Activated effector memory CD4-positive, alpha-beta T cell treated with Interleukin-2 at 50 U/mL for 16 hours (primary cell): ENCODE measurements at places on chromosomes 6 and 20.

DNA sequence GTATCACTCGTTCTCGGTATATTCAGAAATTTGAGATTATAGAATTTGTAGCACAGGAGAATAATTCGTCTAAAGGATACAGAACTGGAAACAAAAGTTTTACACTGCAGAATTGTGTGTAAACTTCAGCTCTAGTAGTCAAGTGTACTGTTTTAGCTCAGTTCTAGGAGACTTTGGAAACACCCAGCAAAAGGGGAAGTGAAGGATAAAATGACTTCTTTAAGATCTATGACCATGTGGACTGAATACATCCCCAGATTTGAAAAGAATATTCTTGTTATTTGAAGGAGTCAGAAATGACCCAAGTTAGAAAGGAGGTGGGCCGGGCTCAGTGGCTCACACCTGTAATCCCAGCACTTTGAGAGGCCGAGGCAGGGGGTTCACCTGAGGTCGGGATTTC is 174.0 kb upstream of the FOXQ1 start:
- no peak for DNase-seq

DNA sequence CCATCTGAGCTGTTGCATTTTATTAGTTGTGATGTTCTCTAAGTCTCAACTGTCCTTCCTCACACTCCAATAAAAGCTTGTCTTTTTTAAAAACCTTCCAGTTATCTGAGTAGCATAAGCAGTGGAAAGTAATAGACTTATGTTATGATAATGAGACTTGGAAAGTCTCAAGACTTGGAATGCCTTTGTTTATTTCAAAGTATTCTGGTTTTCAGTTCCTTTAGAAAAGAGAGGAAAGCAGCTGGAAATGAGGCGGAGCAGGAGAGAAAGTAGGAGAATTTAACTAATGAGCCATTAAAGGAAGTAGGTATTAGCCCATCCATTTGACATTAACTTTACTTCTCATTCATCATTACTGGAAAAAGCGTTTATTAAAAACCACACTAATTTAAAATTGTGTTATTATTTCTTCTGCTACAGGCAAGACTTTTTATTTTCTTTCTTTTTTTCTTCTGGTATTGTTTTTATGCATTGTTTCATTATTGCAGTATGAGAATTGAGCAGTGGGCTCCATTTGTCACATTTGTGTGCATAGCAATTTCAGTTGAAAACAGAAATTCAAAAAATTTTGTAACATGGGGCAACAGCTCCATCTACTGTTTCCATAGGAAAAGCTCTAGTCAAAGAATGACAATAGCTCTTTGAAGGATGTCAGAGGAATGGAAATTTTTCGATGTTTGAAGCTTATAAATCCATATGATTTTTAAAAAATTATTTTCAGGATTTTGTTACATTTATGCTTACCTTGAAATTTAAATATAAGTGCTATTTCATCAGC is 194.8 kb downstream of the COL9A1 start:
- DNase-seq = no peak

- DNase-seq = no peak
Observed at GRCh38 chr6:152241013-152241766, 396.0 kb downstream of the SYNE1 start.

DNA sequence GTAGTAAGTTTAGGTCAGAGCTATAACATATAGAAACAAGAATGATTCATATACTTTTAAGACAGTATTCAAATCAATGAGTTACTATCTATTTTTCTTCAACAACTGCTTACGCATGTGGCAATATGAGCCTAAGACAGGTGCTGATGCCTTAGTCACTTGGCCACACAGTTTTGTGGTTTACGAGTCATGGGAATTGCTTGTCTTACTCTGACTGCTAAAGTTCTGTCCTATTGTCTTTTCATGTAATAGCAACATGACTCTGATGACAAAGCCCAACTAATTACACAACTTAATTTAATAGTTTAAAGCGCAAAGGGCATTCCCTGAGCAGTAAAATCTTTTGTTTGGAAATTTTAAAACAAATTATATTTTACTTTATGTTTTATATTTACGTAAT is 159.3 kb upstream of the CENPW start:
- DNase-seq = no peak

GRCh38 chr6:167648501-167649278 is 178.0 kb upstream of the AFDN start:
- DNase-seq = no peak

GRCh38 chr6:168128006-168128630 is 49.1 kb upstream of the FRMD1 start:
- DNase-seq = no peak

GRCh38 chr20:40499391-40499790 is 189.6 kb downstream of the MAFB start:
- DNase-seq = no peak

- no peak for DNase-seq
Observed at GRCh38 chr20:17896193-17896723, 72.3 kb downstream of the SNX5 start.

- no peak for DNase-seq
Observed at GRCh38 chr20:48544402-48545339, 283.1 kb downstream of the PREX1 start.

DNA sequence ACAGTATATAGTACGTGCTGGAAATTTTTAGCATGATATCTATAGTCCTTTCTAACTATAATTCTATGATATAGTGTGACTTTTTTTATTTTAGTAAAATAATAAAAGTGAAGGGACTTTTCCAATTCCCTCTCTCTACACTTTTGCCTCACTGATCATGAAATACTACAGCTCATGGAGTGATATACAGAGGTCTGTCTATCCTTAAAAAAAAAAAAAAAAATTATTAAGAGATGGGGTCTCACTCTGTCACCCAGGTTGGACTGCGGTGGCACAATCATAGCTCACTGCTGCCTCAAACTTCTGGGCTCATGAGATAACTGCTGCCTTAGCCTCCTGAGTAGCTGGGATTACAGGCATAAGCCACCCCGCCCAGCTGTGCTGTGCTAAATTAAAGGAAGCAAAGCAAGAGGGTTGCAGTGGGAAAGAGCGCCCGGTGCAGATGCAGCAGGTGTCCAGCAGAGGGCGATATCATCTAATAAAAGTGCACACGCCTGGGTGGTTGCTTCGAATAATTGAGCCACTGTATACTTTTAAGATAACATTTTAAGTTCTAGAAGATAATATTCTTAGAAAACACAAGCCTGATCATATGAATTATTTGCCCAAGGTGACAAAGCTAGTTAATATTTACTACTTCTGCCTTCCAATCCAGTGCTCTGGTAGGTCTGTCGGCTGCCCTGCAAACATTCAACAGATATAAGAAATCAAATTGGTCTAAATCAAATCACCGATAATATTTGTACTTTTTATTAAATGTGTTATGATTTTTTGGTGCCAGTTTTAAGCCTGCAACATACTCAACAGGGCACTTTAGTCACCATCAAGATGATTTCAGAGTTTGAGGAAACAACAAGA is 94.9 kb upstream of the NT5E start:
- peak; percentile 9 for DNase-seq

DNA sequence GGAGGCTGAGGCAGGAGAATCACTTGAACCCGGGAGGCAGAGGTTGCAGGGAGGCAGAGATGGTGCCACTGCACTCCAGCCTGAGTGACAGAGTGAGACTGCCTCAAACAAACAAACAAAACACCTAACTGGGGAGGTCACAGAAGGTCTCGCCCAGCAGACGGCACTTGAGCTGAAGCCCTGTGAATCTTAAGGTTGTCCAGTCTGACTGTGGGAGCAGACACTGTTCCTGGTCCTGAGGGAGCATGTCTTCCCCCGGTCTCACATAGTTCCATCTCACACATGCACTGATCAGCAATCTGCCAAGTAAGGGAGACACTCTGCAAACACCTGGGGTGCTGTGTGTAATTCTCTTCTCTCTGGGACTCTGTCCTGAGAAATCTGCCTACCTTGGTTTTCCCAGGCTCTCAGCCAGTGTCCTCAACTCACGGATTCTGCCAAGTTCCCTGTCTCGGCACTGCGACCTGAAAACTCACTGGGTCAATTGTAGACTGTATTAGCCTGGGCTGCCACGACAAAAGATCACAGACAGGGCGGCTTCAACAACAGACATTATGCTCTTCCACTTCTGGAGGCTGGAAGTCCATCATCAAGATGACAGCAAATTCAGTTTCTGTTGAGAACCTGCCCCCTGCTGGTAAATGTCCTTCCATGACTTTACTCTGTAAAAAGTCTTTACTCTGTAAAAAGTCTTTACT is 94.3 kb downstream of the JPH2 start:
- DNase-seq = no peak

GRCh38 chr6:155628306-155628705 is 172.7 kb upstream of the NOX3 start:
- no peak for DNase-seq

DNA sequence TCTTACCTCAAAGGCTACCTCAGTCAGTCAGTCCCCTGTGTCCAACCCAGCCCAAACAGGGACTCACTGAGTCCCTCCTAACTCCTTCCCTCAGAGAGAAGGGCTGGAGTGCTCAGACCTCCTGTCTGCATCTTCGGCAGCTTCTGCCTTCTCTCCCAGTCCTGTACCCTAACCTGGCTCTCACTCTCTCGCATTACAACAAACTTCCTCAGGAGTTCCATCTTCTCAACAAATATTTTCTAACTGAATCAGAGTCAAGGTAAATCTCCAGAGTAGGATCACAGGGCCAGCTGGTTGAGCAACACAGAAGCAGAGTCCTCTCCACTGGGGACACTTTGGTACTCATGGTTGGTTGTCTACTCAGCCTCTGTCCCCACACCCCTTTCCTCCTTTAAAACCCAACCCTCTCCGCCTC is 92.3 kb downstream of the MRPL14 start:
- no peak for DNase-seq

GRCh38 chr6:109455437-109456110 is at the start of gene MICAL1:
MICAL1 (minus strand) TSS chr6:109455772; CDS start chr6:109454196, 1,576 bp downstream.
- peak; percentile 73 for DNase-seq

GRCh38 chr6:26258212-26258977 is 106.6 kb upstream of the BTN3A2 start:
- no peak for DNase-seq

DNA sequence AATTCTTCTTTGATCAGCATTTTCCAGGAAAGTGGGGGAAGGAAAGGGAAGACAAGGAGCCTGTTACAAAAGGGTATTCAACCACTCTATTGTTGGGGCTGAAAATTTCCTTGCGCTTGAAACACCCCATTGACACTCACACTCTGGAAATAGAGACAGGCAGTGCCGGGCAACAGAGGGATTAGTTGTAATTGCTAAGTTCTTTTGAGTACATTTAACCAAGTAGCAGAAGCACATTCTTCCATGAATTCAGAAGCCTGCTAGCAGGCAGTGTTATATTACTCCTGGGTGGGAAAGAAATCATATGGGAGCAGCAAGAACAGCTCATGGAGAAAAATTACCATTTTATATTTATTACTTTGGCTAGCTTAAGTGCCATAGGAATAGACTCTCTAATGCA is 745.5 kb downstream of the C6orf118 start:
- DNase-seq = no peak

GRCh38 chr6:9360881-9361280 is 925.5 kb upstream of the SLC35B3 start:
- no peak for DNase-seq

DNA sequence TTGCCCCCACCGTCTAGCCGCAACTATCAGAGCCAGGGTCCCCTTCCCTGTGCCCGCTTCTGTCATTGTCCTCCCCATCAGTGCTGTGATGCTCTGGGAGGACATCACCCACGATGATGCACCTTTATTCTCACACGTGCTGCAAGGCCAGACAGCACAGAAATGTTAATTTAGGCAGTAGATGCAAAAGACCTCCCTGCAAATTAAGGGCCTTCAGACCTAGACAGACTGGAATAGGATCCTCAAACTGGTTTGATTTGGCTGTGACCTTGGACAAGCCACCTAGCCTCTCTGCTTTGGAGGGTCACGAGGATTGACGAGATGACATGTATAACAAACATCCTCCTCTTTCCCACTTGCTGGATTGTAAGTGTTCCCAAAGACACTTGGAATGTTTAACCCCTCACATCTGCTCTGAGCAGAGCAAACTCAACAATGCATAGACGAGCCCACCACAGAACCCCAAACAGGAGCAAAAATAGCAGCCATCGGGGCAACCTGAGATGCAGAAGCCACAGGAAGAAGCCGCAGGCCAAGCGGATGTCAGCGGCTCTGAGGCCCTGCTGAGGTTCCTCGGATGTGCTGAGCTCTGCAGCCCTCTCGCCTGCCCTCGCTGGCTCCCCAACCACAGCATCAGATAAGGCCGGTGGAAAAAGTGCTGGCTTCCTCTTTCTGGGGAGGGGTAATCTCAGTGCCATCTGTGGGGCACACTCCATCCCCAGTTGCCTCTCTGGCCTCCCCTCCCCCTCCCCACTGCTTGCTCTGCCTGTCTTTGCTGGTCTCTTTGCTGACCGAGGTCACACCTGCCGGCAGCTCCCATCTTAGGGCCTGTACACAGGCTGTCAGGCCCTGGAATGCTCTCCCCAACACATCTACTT is 35.3 kb downstream of the TOX2 start:
- peak; percentile 70 for DNase-seq

DNA sequence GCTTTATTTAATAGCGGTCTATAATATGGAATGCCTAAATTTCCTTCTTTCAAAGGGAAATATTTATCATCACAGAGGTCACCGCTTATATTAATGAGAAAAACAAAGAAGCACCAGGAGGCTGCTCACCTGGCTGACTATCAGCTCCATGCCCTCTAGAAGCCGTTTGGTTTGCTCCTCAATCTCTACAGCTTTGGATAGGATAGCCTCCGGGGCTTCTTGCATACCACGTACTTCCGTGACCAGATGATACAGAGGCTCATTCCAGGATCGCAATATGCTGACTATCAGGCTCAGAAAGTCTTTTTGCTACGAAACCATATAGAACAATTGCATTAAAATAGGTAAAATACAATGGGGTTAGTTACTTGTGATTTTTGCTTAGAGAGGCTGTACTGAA is 6.8 kb downstream of the PRL start:
- no peak for DNase-seq

GRCh38 chr20:46998477-46999240 is 104.0 kb downstream of the EYA2 start:
- no peak for DNase-seq

DNA sequence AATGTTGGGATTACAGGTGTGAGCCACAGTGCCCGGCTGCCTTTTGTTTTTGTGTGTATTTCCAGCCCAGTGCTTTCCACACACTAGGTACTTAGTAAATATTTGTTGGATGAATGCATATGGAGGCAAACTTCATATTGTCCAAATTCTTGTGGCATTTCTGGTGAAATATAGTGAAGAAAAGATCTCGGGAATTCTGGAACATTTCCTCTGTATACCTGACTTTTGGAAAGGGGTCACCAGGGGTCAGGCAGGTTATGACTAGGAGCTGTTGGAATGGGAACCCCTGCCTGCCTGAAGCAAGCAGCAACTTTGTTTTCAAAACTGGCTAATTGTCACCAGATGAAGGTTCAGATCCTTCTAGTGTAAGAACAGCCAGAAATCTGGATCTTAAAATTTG is 12.1 kb upstream of the SCP2D1 start:
- no peak for DNase-seq
